ENCODE measurements at places on chromosomes 7 and 10. TPM values are rescaled to one million over a fixed set of nuclear protein-coding genes. Genes with fewer than 3 reads are reported as not detected.

Gene AHR
- total RNA-seq: 120 TPM

Gene IMPDH1
- total RNA-seq: 48.2 TPM

Gene AP1S1
- total RNA-seq: 14.5 TPM

Gene FKBP6
- not detected for total RNA-seq

Gene ZMYND11
- total RNA-seq: 44.2 TPM

Gene INMT
- not detected for total RNA-seq

Gene HMX2
- not detected for total RNA-seq

Gene NPSR1
- total RNA-seq: not detected

Gene MAT1A
- total RNA-seq: not detected

DNA sequence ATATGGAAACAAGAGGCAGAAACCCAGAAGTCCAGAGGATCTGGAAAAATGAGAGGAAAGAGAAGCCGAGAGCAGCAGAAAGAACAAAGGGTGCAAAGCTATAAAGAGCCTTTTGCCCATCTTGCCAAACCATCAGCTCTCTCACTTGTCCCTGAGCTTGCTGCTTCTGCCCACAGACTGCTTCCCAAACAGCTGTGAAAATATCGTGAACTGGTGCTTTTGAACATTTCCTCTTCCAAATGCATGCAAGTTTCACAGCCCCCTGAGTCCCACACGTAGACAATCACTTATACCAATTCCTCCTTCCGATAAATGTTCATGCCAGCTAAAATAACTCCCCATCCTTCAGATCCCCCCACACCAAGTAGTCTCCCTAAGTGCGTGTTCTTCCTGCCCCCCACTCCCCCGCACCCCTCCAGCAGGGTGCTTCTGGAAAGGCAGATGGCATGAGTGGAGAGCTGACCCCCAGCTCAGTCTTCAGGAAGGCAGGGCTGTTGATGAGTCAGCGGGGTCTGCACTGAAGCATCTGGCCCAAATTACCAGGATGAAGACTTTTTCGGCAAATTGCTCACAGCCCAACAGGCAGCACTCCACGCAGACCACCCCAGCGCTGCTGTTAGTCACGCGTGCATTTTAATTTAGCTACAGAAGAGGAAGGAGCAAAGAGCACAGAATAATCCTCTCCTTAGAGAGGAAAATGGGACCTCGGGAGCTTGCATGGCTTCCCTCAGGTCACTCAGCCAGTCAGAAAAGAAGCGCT lies 76.1 kb upstream of the KCNMA1 start:
- DNase-seq: no peak

DNA sequence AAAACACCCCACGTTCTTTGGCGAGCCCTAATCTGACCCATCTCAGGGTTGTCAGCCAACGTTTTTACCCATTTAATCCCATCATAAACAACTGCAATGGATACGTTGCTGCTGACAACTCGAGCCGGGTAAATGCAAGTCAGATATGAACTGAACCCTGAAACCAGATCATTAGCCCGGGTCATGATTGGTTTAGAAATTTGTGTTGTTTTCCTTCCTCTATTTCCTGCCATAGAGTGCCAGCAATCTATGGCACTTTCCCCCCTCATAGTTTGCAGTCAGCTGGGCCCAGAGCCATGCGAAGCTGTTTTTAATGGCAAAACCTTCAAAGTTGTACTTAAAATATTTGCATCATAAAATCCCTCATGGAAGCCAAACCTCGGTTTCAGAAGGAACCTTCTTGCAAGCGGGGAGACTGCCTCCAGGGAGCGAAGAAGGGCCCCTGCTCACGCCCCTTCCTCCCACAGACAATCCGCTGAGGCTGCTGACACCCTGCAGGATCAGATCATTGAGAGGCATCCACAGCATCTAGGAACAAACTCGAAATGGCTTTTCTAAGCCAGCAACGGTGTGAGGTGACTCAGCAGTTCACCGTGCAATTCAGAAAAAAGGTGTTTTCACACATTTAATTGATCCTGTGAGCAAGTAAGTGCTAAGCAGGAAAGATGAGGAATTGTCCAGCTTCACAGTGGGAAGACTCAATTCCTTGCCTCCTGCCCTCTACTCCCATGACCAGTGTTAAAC lies 710.1 kb downstream of the PARD3 start:
- no peak for DNase-seq

- DNase-seq: no peak
These were observed 200.4 kb downstream of the TAX1BP1 start for GRCh38 chr7:27940341-27940740.

- no peak for DNase-seq
These were observed 73.3 kb downstream of the ADAM12 start for GRCh38 chr10:126314863-126315493.

DNA sequence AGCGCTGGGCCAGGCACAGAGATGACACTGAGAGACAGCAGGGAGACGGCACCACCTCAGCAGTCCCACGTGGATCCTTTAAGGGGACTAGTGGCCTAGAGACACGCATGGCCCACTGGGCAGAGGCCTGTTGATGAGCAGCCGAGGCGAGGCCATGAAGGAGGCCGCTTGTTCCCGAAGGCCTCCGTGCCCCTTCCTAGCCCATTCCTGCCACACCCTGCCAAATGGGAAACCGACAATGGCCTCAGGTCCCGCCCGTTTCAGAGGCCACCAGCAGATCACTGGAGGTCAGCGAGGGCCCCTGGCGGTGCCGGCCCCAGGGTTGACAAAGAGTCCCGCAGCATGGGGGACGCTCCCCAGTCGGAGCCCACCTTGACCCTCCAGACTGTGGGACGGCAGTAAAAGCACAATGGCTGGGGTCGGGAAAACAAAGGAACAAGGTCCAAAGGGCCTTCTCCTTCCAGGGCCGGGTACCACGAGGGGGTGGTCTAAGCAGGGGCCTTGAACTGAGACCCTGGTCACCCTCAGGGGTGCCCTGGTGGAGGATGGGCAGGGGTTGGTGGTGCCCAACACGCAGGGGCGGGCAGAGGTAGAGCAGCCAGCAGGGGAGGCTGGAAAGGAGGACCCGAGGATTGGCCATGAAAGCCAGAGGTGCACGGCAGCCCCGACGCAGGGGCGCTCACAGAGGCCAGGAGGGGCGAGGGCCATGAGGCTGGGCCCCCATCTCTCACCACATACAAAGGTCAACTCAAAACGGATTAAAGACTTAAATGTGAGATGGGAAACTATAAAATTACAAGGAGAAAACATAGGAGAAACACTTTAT lies 19.9 kb upstream of the CNPY1 start:
- DNase-seq: no peak

- DNase-seq: no peak
These were observed 34.4 kb downstream of the SCRN1 start for GRCh38 chr7:29955075-29955792.

GRCh38 chr7:117012696-117013095 lies 59.4 kb downstream of the ST7 start:
- peak; percentile 32 for DNase-seq

GRCh38 chr10:132192991-132193665 lies 6.4 kb downstream of the DPYSL4 start:
- no peak for DNase-seq

- DNase-seq: no peak
These were observed 19.9 kb downstream of the ITPRIP start for GRCh38 chr10:104318326-104318725.

- DNase-seq: no peak
These were observed 6.6 kb downstream of the TRIM8 start for GRCh38 chr10:102650655-102651454.

- no peak for DNase-seq
These were observed 78.6 kb upstream of the ADRB1 start for GRCh38 chr10:113965077-113965476.

GRCh38 chr7:148721390-148721789 lies 22.7 kb downstream of the CUL1 start:
- DNase-seq: no peak

GRCh38 chr7:116988363-116988989 lies 35.2 kb downstream of the ST7 start:
- DNase-seq: peak; percentile 29

DNA sequence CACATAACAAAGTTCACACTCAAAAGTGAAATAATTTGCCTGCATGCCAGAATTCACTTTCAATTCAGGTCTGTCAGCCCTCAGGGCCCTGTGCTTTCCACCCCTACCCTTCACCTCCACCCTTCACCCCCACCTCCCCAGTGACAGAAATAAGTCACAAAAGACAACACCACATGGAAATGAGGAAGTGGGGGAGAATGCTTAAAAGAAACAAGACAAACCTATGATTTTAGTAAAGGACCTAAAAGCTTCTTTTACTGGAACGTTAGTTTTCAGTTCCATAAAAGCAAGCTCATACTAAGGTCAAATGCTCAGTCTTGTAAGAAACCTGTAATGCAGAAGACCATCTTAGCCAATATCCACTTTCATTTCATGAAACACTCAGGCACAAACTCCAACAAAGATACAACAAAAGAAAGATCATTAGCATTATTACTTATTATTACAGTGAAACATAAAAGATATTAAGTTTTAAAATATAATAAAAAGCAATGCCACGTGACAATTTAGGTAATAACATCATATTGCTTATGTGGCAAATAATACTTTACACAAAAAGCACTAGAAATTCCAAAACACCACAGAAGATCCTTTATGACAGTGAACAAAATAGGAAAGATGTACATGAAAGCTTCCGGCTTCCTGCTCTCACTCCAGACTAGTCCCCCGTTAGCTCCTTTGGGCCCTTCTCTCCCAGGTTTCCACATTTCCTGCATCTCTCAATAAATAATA lies 112.1 kb downstream of the LMBR1 start:
- DNase-seq: no peak

- DNase-seq: no peak
These were observed 16.0 kb downstream of the PALD1 start for GRCh38 chr10:70494536-70494935.

- DNase-seq: no peak
These were observed 18.5 kb upstream of the SAR1A start for GRCh38 chr10:70188768-70189167.

- DNase-seq: no peak
These were observed 139.5 kb downstream of the PFKFB3 start for GRCh38 chr10:6342096-6342685.

GRCh38 chr7:154437234-154437633 lies 385.0 kb downstream of the DPP6 start:
- no peak for DNase-seq

DNA sequence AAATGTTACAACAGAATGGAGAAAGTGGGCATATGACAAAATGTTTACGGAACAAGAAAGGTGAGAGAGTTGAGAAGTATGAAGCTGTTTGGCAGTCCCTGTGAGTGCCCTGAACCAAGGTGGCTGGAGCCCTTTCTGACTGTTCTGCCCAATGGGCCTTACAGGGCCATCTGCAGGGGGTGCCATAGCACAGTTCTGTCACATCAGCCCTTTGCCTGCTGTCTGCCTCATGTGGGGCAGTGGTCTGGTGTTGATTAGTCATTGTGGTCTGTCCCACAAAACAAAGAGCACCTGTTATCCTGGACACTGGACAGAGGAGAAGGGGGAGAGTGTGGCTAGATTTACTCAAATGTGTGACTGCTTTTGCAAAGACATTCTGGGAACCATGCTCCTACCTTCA lies 51.5 kb upstream of the OSBPL3 start:
- DNase-seq: no peak

- no peak for DNase-seq
These were observed 18.1 kb downstream of the LRMDA start for GRCh38 chr10:75449382-75450074.

DNA sequence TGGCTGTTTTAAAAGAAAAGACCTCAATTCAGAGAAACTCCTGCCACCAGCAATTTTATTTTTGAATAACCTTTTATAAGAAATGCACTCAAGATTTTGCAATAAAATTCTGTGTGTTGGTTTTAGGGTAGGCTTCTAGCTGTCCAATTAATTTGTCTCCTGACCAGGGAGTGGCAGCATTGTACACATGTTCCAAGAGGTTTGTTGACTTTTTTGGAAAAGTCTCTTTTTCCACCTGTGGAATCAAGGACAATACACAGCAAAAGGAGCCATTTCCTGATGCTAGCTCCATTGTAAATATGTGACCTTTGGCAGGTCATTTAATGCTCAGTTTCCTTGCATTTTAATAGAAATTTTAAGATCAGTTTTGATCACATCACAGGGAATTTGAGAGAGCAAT lies 1.8 kb downstream of the GIMAP5 start:
- DNase-seq: no peak

GRCh38 chr7:29344334-29344978 lies 149.9 kb downstream of the CHN2 start:
- DNase-seq: no peak

DNA sequence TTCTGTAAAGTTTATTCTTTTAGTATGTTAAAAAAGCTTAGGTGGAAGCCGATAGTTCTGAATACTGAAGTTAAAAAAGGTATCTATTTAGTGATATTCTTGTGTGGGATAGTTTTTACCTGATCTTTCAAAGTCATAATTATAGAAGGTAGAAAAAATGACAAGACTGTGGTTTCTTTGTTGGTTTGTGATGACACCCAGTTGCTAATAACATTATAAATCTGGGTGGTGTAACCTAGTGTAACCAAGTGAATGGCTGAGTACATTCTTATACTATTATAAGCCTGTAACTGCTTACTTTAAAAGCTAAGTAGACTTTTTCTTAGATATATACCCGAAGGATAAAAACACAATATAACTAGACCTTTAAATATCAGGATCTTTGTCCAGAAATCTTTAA lies 2.3 kb downstream of the CDK13 start:
- peak; percentile 61 for DNase-seq

All from CD4-positive, CD25-positive, alpha-beta regulatory T cell (primary cell).